ENCODE measurements at places on chromosomes 13 and 19.

DNA sequence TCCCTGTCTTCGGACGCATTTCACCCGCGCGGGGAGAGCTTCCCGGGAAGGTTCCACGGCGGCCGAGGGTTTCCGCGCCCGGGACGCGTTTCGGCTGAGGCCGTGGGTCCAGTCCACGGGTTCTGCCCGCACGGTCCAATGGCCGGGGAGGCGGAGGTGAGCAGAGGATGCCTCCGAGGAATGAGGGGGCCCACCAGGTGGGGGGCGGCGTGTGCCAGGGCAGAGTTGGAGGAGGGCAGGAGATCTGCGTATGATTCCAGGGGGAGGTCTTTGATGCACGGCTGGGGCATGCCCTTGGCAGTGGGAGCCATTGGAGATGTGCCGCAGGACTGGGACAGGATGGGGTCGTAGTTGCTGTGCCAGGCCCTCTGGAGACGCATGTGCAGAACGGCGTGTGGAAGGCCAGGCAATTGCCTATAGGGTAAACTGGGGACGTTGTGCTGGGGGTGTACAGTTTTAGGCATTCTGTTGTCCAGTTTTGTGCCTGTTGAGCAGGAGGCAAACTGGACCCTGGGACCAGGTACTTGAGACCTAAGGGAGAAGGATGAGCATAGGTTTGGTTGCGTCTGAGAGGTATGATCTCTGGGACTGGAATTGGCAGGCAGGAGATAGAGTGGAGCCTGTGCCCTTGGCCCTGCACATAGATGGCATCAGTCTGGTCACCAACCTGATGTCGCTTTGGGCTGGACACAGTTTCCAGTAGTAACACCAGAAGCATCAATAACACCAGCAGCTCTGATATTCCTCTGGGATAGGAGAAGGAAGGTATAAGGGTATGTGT lies 751 bp downstream of the ZNF584 start:
- peak; percentile 57 for DNase-seq

GRCh38 chr13:41548910-41549309 lies 91.6 kb downstream of the RGCC start:
- no peak for DNase-seq

DNA sequence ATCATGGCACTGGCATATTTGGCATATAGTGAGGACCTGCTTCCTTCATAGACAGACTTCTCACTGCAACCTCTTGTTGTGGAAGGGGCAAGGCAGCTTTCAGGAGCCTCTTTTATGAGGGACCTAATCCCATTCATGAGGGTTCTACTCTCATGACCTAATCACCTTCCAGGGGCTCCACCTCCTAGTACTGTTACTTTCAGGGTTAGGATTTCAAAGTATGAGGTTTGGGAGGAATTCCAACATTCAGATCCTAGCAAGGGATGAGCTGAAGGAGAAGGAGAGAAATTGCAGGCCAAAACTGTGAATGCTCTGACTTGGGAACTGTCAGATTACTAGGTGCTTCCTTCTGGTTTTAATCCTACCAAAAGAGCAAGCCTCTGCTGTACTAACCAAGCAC lies 87.8 kb downstream of the LMO7 start:
- DNase-seq, result no peak

GRCh38 chr13:44853641-44854040 lies 135.6 kb downstream of the NUFIP1 start:
- DNase-seq, result no peak

DNA sequence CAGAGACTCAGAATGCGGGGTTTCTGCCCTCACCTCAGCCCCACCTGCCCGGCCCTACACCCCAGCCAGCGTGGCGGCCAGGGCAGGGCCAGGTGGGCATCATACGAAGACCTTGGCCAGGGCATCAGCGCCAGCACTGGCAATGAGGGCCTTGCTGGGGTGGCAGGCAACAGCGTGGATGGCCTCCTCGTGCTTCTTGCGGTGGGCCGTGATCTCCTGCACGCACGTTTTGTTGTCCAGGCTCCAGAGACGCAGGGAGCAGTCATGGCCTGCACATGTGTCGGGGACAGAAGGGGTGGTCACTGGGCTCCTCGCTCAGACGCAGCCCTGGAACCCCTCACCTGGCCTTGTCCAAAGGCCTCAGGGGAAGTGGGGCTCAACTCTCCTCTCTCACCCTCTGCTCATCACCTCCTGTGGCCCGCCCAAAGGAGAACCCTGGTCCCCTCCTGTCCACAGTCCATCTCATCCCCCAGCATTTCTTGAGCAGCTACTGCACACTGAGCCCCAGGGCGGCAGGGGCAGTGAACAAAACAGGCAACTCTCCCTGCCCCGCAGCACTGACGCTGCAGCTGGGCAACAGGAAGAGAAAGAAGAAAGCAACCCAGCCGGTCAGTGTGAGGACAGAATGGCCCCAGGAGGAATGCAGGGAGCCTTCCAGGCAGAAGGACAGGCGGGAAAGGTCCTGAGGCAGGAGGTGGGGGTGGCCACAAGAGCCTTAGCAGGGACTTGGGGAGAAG lies 3.8 kb upstream of the PRKD2 start:
- DNase-seq, result no peak

- no peak for DNase-seq
These were observed 19.6 kb downstream of the MPND start for GRCh38 chr19:4362831-4363545.

GRCh38 chr13:24282256-24282655 lies 27.1 kb upstream of the C1QTNF9 start:
- DNase-seq, result no peak

DNA sequence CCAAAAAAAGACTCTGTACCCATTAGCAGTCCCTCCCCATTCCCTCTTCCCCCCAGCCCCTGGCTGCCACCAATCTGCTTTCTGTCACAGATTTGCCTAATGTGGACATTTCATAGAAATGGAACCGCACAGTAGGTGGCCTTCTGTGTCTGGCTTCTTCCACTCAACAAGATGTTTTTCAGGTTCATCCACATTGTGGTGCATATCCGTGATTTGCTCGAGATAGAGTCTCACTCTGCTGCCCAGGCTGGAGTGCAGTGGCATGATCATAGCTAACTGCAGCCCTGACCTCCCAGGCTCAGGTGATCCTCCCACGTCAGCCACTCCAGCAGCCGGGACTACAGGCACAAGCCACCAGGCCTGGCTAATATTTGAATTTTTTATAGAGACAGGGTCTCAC lies 20.9 kb downstream of the AP2A1 start:
- DNase-seq, result no peak

DNA sequence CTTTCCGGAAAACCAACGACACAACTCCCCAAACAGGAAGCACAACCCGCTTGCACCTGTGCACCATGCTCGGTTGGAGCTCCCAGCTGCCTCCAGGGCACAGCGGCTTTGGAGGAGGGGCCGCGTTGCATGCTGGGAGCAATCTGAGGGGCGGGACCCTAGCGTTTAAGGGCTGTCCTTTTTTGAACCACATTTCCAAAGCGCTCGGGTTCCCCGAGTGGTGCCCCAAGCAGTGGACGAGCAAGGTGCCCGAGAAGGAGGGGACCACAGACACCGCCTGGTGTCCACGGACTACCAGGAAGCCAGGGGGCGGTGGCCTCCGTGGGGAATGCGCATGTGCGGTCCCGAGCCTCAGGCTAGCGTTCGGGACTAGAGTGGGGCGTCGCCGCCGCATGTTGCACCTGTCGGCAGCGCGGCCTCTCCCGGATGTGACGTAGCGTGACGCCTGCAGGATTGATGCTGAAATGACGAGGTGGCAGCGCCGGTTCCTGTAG lies 11.9 kb upstream of the ZNF57 start:
- peak; percentile 79 for DNase-seq

DNA sequence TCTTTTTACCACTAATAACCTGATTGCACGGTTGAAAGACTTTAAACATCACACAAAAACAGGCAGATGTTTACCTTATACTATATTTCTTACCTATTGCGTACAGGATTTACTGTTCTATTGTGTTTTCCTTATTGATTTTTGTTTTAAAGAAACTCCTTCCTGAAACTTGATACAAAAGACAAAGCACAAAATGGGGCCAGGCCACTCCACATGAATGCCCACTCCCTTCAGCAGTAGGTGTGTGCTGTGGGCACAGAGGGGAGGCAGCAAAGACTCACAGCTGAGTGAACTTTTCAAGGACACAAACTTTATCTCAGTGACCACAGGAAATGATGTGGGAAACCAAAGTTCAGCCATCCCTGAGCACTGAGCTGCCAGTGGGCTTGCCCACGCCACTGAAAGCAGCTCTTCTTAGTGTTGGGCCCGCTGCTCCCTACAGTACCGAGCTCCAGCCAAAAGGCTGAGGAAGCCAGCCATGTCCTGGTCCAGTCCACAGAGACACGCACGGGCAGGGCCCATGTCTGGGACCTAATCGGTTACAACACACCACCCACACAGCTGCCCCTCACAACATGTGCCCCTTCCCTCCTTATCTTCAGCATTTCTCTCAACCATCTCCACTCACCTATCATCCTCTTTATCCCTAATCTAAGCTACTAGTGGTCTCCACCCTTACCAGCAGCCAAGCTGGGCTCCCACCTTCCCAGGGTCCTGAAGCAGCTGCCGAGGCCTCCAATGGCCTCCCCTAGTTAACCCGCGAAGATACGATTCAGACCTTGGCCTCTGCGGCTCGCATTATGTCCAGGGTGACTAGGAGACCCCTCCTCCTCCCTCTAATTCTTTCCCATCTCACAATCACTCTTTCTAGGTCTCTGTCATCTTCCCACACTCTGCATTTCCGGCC lies 39.5 kb downstream of the ATP7B start:
- no peak for DNase-seq

All from stimulated activated CD4-positive, alpha-beta T cell treated with anti-CD3 and anti-CD28 coated beads, Interleukin-15, amount 100 ng/mL, for 24 hours (primary cell).